ENCODE measurements at places on chromosomes 2 and 18. TPM values are rescaled to one million over a fixed set of nuclear protein-coding genes. Genes with fewer than 3 reads are reported as not detected.
A peak's percentile ranks its signal among the peaks of the same experiment; 100 is the strongest.

DNA sequence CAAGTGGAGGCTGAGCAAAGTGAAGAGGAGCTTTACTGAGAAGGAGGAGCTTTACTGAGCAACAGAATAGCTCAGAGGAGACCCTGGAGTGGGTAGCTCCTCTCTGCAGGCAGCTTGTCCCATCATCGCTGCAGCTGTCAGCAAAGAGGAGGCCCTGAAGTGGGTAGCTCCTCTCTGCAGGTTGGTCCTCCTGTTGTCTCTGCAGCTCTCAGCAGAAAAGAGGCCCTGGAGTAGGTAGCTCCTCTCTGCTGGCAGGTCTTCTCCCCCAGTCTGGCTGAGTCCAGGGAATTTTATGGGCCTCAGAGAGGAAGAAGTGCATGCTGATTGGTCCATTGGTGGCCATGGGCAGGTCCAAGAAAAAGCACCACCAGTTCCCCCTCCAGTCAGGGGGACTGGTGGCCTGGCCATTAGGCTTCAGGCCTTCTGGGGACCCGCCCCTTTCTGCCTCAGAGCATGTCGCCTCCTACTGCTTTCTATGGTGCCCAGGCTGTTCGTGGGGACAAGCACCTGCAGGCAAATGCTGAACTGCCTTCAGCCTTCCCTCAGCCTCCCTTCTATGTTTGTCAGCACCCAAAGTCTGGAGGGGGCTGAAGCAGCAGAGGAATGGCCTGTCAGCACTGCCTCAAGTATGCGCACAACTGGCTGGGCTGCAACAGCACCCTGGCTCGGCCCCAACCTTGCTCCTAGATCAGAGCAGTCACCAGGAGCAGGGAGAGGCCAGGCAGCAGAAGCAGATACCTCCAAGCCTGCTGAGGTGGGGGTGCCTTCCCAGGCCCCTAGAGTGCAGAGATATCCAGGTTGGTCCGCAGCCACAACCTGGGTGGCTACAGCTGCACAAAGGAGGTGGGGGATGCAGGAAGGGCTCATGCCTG, 5.9 kb downstream of the ZSCAN30 start:
- DNase-seq = no peak

DNA sequence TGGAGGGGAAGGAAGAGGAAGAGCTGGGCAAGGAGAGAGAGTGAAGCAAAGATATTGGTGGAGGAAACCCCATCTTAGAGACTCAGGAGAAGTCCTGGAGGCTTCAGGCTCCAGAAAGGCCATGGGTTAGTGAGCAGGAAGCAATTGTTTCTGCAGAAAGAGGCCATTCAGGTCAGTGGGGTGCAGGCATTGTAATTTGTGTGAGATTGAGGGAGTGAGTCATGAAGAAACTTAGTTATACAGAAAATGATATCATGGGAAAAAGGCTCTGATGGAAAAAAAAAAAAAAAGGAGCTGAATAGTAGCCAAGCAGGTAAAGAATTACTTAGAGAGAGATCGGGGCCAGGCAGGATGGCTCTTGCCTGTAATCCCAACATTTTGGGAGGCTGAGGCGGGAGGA, 4.0 kb downstream of the EMILIN2 start:
- no peak for DNase-seq

- no peak for DNase-seq
These were observed 135.5 kb upstream of the MC4R start for GRCh38 chr18:60508108-60508507.

- no peak for DNase-seq
These were observed 156.3 kb upstream of the SLC1A4 start for GRCh38 chr2:64832936-64833335.

DNA sequence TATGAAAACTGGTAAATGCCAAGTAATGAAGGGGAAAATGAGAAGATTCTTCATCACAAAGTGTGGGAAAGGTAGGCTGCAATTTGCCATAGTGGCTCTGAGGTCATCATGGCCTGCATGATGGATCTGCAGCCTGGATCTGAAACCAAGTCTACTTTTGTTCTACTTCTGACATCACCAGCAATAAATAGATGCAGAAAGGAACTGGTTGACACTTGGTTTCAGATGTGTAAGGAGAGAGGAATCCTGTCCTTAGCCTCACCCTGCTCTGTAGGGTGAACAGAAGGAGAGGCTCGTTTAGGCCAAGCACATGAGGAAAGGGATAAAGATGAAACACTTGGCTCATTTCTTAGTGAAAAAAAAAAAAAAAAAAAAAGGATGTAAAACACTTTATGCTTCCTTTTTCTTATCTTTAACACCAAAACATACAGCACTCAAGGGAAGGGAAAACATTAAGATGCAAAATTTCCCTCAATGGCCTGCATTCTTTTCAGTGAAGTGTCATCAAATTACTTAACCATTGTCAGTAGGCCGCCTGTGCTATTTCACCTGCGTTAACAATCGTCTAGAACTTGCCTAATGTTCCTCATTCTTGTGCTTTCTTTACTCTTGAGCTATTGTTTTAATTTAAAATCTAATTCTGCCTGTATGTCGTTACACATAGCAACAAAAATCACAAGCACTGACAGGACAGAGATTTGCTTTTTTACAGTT, 3.9 kb downstream of the NEB start:
- no peak for DNase-seq

- no peak for DNase-seq
These were observed 13.5 kb upstream of the LBH start for GRCh38 chr2:30217644-30218337.

GRCh38 chr18:23460285-23461273, 7.5 kb downstream of the RIOK3 start:
- no peak for DNase-seq

- no peak for DNase-seq
These were observed 171.9 kb downstream of the PID1 start for GRCh38 chr2:229099231-229099630.

- DNase-seq = no peak
These were observed 49.1 kb downstream of the HDAC4 start for GRCh38 chr2:239351687-239352086.

- no peak for DNase-seq
These were observed 151.6 kb downstream of the MREG start for GRCh38 chr2:215861607-215862350.

ACADL gene
- total RNA-seq = not detected

PDE6D gene
- total RNA-seq = 34.1 TPM

CRYGC gene
- not detected for total RNA-seq

GRCh38 chr2:3134026-3134571, 243.5 kb downstream of the EIPR1 start:
- DNase-seq = no peak

DNA sequence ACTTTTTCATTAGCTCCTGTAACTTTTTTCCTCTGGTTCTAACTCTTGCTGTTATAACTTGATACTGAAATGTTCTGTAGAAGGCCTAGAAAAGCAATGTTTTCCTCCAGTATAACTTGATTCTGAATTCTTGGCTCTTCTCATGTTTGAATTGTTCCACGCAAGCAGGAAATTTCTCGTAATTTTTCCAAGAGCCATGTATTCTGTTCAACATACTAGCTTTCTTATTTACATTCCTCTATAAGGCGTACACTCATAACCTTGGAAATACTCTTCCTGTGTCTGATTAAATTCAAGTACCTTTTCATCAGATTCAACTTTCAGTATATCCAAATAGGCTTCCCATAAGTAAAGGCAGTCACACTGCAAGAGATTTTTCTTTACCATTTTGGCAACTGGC, 109.1 kb downstream of the SMAD2 start:
- DNase-seq = no peak

DNA sequence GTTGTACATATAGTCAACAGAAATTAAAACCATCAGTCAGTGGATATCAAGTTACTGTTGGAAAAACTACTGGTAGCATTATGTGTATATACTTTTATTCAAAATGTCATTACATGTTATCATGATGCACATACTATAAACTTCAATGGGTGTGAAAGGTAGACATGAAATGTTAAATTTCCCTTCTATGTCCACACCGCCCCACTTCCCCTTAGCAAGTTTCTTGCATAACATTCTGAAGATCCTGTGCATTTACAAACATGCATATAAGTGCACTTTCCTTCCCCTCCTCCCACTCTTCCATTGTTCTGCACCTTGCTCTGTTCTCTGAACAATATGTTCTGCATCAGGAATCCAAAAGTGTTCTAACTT, 16.6 kb upstream of the HK2 start:
- no peak for DNase-seq

GRCh38 chr18:58687871-58688308, 16.6 kb downstream of the MALT1 start:
- DNase-seq = peak; percentile 50

DSEL gene
- 0.47 TPM for total RNA-seq

CTAGE1 gene
- not detected for total RNA-seq

DNA sequence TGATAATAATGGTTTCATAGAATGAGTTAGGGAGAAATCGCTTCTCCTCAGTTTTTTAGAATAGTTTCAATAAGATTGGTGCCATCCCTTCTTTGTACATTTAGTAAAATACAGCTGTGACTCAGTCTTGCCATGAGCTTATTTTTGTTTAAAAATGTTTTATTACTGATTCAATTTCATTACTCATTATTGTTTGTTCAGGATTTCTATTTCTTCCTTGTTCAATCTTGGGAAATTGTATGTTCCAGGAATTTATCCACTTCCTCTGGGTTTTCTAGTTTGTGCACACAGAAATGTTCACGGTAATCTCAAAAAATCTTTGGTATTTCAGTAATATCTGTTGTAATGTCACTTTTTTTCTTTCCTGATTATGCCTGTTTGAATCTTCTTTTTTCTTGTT, 371.5 kb upstream of the SETBP1 start:
- no peak for DNase-seq

GRCh38 chr2:104476563-104476988, 377.3 kb upstream of the POU3F3 start:
- no peak for DNase-seq

GRCh38 chr18:25457601-25458000, 105.6 kb upstream of the ZNF521 start:
- DNase-seq = no peak

GRCh38 chr18:58525928-58526424, 102.9 kb downstream of the ALPK2 start:
- no peak for DNase-seq

REG1B gene
- not detected for total RNA-seq

GRCh38 chr2:9378433-9379390, 44.6 kb downstream of the ITGB1BP1 start:
- no peak for DNase-seq

FAM228A gene
- total RNA-seq = 0.51 TPM

Measured in activated naive CD8-positive, alpha-beta T cell treated with anti-CD3 and anti-CD28 coated beads, Interleukin-2, amount 10 ng/mL, durations not matched to agents 7 days and 5 days (primary cell).